ENCODE measurements at places on chromosomes 5 and 9. TPM values are rescaled to one million over a fixed set of nuclear protein-coding genes. Genes with fewer than 3 reads are reported as not detected.

- no peak for DNase-seq
These were observed 133.4 kb downstream of the ADAMTS19 start for GRCh38 chr5:129593525-129593924.

Gene NME5
- 5.6 TPM for total RNA-seq

DNA sequence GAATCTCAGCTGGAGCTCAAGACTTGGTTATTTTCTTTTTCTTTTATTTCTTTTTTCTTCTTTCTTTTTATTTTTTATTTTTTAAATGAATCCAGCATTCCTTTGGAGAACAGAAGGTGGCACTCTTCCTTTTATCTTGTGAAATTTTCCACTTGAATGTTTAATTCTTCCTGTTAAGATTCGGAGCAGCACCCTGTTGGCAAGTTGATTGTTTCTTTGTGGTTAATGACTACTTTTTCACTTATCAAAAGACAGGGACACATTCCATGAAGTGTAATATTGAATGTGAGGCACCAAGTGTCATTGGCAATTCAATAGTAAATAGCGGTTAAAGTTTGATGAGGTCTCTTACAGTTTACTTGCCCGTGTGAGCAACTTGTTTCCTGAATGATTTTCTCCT, 240.5 kb upstream of the CHD1 start:
- peak; percentile 42 for DNase-seq

Gene MEIKIN
- not detected for total RNA-seq

Gene OR1L8
- total RNA-seq = not detected

- DNase-seq = no peak
These were observed 29.8 kb downstream of the TERT start for GRCh38 chr5:1265026-1265425.

Gene SREK1IP1
- total RNA-seq = 6.1 TPM

Gene COL27A1
- 1.3 TPM for total RNA-seq

Gene SHC3
- total RNA-seq = 0.02 TPM

Gene CDH12
- 71.9 TPM for total RNA-seq

GRCh38 chr9:131622523-131622922, 77.2 kb downstream of the PRRT1B start:
- DNase-seq = no peak

Gene IL4
- not detected for total RNA-seq

Gene TAS2R1
- total RNA-seq = not detected

GRCh38 chr9:103997856-103998370, 96.2 kb upstream of the SMC2 start:
- no peak for DNase-seq

GRCh38 chr5:96327722-96328121, 105.3 kb downstream of the PCSK1 start:
- no peak for DNase-seq

- DNase-seq = peak; percentile 60
These were observed 38.3 kb upstream of the DAB2IP start for GRCh38 chr9:121613009-121613752.

Gene CD72
- total RNA-seq = 0.53 TPM

Gene SARDH
- total RNA-seq = 0.06 TPM

- no peak for DNase-seq
These were observed 66.6 kb upstream of the TRIO start for GRCh38 chr5:14076561-14076960.

- DNase-seq = peak; percentile 54
These were observed 18.1 kb downstream of the PRRC2B start for GRCh38 chr9:131411719-131412681.

- no peak for DNase-seq
These were observed 10.5 kb upstream of the OLFM1 start for GRCh38 chr9:135076876-135077430.

Gene EMB
- not detected for total RNA-seq

GRCh38 chr9:136700959-136701667, 11.3 kb upstream of the DIPK1B start:
- no peak for DNase-seq

Gene GRIN1
- not detected for total RNA-seq
